ENCODE measurements at places on chromosomes 4 and X.

DNA sequence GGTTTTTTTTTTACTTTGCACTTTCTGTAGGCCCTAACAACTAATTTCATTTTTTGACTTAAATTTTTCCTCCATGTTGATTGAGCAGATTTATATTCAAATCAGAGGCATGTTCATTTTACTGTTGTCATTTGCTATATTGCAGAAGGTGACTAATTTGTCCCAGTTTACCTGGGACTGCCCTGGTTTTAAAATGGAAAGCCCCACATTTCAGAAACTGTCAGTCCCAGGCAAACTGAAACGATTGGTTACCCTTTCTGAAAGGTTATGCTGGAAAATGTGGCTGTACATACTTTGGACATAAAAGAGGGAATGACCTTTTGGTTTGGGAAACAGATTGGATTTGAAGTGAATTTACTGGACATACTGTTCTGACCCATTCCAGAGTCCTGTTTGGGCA lies 160.0 kb downstream of the SPCS3 start:
- no peak for DNase-seq

DNA sequence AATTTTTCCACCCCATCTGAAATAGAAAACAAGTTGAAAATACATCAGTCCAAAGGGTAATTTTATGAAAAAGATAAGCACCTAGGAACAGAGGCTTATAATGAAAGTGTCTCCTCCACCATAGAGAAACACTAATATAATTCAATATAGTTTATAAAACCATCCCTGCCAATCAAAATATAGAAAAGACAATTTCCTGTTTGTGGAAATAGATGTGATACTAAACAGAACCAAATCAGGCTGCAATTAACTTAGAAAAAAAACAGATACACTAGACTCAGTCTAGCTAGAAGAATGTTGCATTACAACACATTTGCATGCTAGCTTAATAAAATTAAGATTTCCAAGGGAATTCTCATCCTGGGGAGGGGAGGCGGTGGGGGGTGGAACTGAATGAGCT lies 68.2 kb downstream of the ENOX2 start:
- no peak for DNase-seq

DNA sequence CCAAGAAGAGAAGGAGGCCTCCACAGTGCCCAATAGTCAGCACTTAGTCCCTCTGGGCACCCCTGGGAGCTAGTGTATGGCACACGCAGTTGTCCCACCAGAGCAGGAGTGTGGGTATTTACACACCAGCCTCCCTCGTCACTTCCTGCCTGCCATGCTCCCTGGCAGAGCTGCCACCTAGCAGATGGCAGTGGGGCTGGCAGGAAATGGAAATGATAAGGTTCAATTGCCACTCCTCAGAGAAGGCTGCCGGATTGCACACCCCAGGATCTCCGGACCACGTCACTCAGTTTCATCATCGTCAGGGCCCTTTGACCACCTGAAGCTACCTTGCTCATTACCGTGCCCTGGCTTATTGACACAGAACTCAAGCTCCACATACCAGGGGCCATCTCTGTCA lies 173.3 kb upstream of the PSAPL1 start:
- no peak for DNase-seq

GRCh38 chr4:1330761-1331590 lies 16.0 kb upstream of the UVSSA start:
- no peak for DNase-seq

DNA sequence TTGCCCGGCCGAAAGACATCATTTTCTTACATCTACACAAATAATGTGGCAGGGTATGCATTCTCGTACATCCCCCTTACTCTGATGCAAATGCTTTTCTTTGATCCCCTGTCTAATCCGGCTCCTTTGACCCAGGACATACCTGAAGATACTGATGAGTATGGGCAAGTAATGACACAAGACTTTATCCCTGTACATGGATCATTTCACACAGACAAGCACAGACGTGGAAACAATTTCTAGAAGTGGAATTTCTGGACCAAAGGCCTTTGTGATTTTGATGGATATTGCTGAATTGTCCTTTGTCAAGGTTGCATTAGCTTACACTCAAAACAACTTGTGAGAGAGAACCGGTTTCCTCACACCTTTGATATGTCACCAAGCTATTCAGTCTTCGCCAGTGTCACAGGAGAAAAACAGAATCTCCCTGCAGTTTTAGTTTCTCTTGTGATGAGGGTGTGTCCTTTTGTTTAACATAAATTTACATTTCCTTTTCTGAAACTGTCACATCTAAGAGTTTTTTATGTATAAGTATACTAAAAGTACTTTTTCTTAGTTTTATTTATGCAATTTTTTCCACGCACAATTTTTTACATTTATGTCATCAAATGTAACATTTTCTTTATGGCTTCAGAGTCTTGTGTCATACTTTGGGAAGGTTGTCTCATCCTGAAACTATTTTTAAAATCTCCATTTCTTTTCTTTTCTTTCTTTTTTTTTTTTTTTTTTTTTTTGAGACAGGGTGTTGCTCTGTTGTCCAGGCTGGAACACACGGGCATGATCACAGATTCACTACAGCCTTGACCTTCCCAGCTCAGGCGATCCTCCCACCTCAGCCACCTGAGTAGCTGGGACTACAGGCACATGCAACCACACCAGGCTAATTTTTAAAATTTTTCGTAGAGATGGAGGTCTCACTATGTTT lies 25.2 kb downstream of the RWDD4 start:
- no peak for DNase-seq

DNA sequence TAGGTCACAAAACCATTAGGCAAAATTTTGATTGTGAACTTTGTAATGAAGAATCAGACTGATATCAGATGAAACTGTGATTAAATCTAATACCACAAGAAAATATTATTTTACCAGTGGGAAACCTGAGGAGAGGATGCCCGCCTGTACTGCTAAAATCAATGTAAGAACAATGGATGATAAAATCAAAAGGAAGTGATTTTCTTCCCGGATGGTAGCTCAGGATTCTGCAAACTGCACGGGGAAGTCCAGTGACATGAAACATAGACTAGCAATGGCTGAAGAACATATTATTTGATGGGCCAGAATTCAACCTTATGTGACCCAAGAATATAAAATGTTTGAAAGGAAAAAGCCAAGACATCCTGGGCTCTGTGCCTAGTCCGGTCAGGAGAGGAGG lies 974.9 kb downstream of the PCDH18 start:
- DNase-seq, result no peak

DNA sequence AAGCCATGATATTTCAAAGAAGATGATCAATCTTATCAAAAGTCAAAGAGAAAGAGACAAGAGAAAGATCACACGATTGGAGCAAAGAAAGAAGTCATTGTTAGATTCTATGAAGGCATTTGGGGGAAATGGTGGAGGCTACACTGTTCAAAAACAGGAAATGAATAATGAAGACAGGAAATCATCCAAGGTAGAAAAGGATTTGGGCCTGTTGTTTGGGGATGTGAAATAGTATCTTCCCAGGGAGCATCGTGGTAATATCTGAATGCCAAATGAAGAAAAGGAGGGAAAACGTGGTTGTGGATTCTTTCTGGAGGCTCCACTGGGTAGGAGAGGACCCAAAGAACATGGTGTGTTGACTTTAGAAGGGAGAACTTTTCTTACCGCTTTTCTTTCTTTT lies 482.4 kb downstream of the NLGN4X start:
- DNase-seq, result no peak

- no peak for DNase-seq
Observed at GRCh38 chr4:143375326-143376073, 38.8 kb downstream of the GAB1 start.

GRCh38 chrX:10633722-10634121 lies 13.3 kb upstream of the MID1 start:
- peak; percentile 84 for DNase-seq

- DNase-seq, result no peak
Observed at GRCh38 chr4:169219440-169219839, 51.3 kb downstream of the SH3RF1 start.

GRCh38 chr4:74948236-74948635 lies 15.3 kb downstream of the PARM1 start:
- DNase-seq, result no peak

DNA sequence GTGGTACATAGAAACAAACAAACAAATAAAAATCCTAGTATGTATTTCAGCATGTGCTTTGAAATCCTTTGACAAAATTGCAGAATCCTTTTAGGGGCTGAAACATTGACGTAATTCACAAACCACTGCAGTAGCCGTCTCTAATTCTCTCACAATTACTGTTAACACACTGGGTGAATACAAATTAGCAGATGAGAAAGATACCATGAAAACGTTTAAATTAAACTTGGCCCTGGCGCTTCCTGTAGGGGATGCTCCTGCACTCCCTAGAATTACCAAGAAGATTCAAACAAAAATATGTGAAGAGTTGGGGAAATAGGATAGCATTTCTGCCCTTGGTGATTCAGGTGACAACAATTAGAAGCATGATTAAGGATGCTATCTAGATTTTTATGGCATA lies 772.5 kb upstream of the PRKX start:
- no peak for DNase-seq

- no peak for DNase-seq
Observed at GRCh38 chrX:19811807-19812604, 75.4 kb downstream of the SH3KBP1 start.

- DNase-seq, result no peak
Observed at GRCh38 chr4:38993683-38994082, 38.5 kb downstream of the TMEM156 start.

GRCh38 chrX:96615448-96615847 lies 69.2 kb upstream of the DIAPH2 start:
- DNase-seq, result peak; percentile 15

DNA sequence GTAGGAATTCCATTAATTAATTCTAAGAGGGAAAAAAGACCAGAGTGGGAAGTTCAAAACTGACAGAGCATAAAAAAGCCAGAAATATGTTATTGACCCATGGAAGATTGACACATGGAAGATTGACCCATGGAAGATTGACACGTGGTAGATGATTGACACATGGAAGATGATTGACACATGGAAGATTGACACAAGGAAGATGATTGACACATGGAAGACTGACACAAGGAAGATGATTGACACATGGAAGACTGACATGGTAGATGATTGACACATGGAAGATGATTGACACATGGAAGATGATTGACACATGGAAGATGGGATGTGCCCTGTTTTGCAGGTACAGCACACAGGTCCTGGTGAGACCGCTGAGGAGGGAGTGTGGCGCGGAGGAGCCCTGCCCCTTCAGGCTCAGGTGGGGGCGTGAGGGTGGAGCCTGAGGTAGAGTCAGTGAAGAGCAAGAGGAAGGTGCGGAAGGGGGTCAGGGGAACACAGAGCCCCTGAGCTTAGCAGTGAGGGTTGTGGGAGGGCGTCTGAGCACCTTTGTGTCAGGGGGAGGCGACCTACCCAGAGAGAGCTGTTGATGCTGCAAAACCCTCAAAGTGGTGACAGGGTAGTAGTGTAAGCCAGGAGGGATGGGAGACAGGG lies 15.8 kb upstream of the PDE6B start:
- DNase-seq, result no peak

DNA sequence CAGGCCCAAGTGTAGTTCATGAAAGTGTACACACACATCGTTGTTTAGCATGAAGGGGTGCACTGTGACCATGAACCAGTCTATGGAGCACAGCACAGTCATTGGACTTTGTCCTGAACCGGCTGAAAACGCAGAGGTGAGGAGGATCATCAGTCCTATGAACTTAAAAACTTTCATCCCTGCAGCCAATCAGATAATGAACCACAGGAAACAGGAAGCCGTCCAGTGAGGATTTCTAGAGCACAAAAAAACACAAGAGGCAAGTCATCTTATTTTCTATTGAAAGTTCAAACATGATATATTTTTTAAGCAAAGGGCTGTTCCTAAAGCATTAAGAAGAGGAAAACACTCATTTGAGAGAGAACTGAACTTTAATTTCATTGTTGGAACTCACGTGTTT lies 91.8 kb downstream of the PLAC1 start:
- no peak for DNase-seq

DNA sequence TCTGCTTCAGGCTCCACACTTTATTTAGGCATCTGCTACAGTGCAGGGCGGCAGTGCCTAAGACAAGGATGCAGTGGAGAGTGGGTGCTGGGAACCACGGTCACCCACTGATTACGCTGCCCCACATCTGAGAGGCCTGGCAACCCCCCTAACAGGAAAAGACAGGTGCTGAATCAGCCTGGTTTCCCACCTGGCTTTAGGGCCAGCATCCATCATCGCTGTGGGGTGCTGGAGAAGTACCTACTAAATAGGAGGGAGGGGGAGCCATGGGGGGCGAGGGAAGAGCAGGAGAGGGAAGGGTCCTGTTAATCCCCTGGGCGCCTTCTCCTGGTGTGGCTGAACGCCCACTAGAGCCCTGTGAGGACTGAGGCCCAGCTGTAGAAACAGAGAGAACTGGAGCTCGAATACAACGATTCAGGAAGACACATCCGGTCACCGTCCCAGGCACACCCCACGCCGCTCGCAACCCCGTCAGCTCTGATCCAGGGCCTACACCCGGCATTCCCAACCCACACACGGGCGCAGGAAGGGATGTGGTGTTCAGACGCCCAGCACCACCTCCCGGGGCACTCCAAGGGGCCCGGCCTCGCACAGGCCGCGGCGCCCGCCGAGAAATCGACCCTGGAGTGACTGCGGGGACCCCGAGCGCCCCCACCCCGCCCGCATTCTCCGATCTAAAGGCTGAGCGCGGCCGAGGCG lies 554 bp downstream of the DCTD start:
- peak; percentile 70 for DNase-seq

DNA sequence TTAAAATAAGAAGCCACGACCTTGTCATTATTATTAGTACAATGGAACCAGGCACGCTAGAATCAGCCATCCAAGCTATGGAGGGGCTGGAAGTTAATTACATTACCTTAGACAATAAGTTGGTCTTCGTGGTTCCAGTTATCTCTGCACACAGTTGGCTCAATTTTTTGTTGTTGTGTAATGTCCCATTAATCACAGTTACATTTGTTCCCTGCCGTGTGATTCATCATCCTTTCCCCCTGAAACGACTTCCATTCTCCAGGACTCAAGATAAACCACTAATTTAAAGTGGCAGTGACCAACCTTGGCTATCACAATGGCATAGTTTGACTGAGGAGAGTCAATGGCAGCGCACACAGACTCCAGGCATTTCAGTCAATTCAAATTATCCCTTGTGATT lies 905.0 kb downstream of the RAB28 start:
- peak; percentile 82 for DNase-seq

GRCh38 chrX:118655561-118656246 lies 71.7 kb upstream of the IL13RA1 start:
- peak; percentile 10 for DNase-seq

- peak; percentile 89 for DNase-seq
Observed at GRCh38 chrX:111041018-111041462, 55.0 kb upstream of the PAK3 start.

DNA sequence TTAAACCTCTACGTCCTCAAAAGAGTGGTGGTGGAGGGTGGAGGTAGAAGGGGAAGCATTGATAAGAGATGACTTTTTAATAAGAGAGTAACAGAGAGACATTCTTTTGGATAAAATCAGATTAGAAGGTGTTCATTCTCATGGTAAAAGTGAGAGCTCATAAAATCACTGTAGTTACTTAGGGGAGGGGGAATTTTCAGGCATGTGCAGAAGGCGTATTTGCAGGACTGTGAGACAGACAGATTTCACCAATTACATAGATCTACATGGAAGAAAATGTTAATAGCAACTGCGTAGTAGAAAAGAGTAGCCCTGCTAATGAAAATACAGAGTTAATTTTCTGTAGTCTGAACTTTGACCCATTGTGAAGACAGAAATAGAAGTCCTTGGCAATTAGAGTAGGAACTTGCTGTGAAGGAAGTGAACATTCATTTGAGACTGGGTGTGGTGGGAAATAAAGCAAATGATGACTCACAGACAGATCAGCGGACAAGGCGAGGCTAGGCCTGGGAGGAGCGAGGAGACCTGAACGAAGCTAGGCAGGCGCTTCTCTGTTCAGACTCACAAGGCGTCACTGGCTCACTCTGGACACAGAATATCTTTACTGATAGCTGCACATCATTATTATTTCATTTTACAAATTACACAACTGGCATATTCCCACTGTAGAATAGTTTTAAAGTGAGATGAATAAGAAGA lies 57.2 kb upstream of the FAM9C start:
- peak; percentile 89 for DNase-seq
